NCI-H446 (cell line): ENCODE measurements at places on chromosomes 4 and X.

GRCh38 chrX:13983734-13984133 is 46.0 kb downstream of the GEMIN8 start:
- DNase-seq, result no peak

DNA sequence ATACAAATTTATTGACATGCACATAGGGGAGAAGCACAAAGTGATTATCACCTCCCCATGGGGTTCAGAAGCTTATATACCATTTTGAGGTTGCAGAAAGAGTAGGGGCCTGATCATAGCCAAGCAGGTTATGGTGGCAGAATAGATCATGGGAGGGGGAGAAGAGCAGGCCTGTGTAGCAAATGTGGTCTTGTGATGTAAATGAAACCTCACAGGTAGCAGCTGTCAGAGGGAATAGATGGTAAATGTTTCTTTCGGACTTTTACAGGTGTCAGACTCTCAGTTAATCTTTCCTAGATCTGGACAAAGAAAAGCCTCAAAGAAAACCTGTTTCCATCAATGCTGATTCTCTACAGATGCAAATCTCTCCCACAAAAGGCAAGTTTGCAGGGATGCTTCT is 84.4 kb downstream of the CFAP299 start:
- DNase-seq, result no peak

- no peak for DNase-seq
These were observed 72.0 kb downstream of the RGS12 start for GRCh38 chr4:3364634-3365314.

- no peak for DNase-seq
These were observed 132.5 kb downstream of the AFF1 start for GRCh38 chr4:87067124-87067885.

- no peak for DNase-seq
These were observed 111.5 kb downstream of the GNL3L start for GRCh38 chrX:54641530-54641929.

DNA sequence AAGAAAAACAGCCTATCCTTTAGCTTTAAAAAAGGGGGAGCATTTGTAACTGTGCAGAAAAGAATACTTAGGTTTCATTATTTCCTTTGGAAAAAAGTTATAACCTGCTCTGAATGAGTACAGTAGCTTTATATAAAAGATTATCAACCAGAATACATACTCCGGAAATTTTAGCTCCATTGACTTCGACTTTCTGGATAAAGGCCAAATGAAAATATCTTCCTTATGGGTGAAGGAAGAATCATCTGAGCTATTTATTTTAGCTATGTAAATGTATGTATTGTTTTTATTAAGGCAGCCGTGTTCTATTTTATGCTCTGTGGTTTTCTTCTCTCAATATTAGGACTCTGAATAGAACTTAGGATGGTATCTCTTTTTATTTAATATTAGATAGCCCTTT is 69.0 kb upstream of the ETNPPL start:
- DNase-seq, result peak; percentile 29

DNA sequence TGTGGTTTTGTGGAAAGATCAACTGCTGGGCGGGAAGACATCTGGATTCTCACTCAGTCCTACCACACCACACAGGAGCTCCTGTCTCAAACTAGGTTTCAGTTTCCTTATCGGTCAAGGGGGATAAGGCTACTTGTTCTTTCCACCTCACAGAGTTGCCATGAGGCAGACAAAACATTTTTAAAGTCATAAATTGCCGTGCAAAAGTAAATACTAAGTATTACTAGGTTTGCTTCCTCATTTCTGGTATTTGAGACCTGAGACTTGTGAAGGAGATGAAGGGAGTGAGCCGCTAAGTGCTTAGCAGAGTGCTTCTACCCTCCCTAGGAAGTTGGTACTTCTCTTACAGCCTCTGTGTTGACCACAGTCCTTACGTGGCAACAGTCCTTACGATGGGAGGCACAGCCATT is 1.5 kb downstream of the LAP3 start:
- no peak for DNase-seq
